Activated CD4-positive, CD25-positive, alpha-beta regulatory T cell (primary cell): ENCODE measurements at places on chromosomes 16 and 17.

DNA sequence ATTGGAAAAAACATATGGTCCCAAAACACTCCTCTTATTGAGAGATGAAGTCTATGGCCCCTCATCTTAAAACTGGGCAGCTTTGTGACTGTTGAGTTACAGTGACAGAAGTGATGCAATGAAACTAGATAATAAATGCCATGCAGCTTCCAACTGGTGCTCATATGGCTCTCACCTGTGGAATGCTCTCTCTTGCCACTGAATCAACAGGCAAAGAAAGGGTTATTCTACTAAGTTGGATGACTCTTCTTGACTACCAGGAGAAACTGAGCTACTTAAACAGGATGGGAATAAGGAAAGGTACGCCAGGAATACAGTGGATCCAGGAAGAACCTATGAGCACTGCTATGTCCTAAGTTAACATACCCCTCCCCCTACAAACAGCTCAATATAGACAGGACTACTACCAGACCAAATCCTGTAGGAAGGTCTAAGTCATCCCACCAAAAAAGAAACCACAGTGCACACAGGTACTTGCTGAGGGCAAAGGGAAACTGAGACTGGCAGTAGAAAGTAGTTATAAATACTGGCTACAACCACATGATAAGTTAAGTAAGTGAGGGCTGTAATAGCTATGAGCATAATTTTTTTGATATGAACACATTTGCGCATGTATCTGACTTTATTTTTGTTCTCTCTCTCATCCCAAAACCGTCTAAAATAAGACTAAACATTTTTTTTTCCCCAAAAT lies 398.5 kb downstream of the ZFHX3 start:
- DNase-seq, result no peak

DNA sequence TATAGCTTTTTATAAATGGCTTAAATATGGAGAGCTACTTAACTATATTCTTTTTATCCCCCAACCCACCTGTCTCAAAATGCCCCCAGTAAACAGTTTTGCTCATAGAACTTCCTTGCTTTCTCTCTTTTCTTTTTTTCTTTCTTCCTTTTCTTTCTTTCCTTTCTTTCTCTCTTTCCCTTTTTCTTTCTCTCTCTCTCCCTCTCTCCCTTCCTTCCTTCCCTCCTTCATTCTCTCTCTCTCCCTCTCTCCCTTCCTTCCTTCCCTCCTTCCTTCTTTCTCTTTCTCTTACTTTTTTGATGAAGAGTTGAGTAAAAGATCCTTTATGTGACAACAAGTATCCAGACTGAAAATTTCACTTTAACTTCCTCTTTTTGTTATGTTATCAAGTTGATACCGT lies 48.2 kb downstream of the KCNJ2 start:
- DNase-seq, result no peak

- no peak for DNase-seq
These were observed 105.8 kb upstream of the SDK2 start for GRCh38 chr17:73749928-73750605.

DNA sequence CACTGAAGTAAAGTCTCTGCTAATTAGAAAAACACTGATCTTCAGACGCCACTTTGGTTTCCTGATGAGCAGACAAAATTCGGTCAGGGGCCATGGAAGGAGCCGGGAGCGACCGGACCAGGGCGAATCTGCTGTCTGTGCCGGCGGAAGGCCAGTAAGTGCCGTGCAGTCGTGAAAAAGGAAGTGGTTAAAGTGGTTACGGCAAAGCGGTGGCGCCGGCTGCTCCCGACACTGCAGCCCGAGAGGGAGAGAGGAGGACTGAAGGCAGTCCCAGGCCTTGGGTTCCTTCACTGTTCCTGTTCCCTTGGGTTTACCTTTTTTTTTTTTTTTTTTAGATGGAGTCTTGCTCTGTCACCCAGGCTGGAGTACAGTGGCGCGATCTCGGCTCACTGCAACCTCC lies 17.3 kb upstream of the HEXD start:
- DNase-seq, result peak; percentile 21

DNA sequence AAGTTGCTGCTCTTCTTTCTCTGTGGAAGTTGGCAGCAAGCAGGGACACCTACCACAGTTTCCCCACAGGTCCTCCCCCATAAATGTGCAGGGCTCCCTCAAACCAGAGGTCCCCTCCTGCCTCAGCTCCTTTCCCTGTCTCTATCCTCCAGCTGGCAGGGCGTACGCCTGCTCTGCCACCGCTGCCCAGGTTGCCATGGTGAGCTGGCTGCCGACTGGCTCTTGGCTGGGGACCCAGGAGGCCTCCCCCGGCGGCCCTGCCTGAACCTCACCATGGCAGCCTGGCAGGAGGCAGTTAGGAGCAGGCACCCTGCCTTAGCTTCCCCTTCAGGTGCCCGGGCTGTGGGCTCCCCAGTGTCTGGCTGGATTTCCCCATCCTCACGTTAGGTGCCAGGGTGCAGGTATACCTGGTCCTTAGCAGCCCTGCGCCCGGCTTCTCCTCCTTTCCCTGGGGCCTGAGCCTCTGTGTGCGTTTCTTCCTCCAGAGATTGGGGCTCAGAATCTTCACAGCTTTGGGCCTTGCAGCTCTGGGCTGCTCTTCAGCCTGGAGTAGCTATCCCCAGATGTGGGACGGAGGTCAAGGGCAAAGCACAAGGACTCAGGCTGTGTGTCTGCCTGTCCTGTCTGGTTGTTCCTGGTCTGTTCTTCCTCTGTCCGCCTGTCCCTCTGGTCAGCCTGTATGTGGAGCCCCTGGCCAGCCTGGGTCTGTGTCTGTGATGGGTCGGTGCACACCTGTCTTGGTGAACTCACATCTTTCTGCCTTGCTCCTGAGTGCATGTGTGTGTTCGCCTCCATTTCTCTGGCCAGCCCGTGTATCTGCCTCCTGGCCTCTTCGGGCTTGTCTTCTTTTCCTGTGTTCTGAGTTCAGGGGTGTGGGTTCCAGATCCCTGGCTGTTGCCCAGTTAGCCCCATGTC lies 15.7 kb downstream of the GJD3 start:
- DNase-seq, result no peak

- peak; percentile 98 for DNase-seq
These were observed at the start of gene NUBP1 for GRCh38 chr16:10743610-10744369. Gene NUBP1 (plus strand): TSS chr16:10743842. CDS start chr16:10743864, 22 bp downstream.
